ENCODE measurements at places on chromosomes 3 and 15. TPM values are rescaled to one million over a fixed set of nuclear protein-coding genes. Genes with fewer than 3 reads are reported as not detected.

LYZL4 gene
- polyA plus RNA-seq, result not detected

SEMA3G gene
- 0.20 TPM for polyA plus RNA-seq

CPN2 gene
- not detected for polyA plus RNA-seq

LINGO1 gene
- 0.60 TPM for polyA plus RNA-seq

EPHB3 gene
- 0.05 TPM for polyA plus RNA-seq

CFAP92 gene
- 0.34 TPM for polyA plus RNA-seq

PP2D1 gene
- polyA plus RNA-seq, result not detected

C3orf85 gene
- not detected for polyA plus RNA-seq

SEMA6D gene
- 25.1 TPM for polyA plus RNA-seq
